ENCODE measurements at places on chromosomes 11 and 22.

DNA sequence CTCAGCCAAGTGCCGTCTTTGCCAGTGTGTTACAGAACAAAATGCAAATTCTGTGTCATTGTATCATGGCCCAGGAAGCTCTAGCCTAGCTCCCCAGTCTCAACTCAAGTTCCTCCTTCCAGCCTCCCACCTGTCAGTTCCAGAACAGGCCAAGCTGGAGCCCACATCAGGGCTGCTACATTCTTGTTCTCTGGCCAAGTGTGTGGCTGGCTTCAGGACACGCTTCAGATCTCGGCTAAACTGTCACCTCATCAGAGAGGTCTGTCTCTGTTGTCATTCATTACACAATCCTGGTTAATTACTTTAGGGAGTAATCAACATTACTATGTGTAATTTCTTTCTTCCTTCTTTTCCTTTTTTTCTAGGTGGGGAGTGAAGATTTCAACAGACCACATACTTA, 347.0 kb upstream of the SYN3 start:
- no peak for DNase-seq

DNA sequence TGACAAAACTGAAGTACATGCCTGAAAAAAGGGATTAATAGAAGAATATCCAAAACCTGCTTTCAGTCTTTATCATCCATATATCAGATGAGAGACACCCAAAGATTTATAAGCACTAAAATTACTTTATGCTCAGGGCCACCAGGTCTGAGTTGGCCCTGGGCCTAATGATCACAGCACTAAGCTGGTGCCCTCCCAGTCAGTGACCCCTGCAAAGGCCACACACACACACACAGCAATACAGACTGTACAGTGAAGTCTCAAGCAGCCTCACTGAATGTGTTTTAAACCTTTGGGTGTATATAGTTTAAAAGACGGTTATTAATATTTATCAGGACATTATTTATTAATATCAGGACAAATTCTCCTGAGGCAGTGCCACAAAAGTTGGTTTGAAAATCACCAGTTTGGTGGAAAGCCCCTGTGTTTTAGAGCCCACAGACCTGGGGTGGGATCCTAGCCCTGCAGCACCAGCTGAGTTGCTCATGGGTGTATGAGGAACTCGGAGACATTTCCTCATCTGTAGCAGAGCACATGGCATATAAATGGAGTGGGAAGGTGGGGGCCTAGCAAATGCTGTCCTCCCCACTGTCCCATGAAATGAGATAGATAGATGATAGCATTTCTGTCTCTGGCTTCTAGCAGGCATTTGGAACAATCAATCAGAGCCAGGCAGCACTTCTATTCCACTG, 48.4 kb upstream of the HORMAD2 start:
- DNase-seq, result no peak

DNA sequence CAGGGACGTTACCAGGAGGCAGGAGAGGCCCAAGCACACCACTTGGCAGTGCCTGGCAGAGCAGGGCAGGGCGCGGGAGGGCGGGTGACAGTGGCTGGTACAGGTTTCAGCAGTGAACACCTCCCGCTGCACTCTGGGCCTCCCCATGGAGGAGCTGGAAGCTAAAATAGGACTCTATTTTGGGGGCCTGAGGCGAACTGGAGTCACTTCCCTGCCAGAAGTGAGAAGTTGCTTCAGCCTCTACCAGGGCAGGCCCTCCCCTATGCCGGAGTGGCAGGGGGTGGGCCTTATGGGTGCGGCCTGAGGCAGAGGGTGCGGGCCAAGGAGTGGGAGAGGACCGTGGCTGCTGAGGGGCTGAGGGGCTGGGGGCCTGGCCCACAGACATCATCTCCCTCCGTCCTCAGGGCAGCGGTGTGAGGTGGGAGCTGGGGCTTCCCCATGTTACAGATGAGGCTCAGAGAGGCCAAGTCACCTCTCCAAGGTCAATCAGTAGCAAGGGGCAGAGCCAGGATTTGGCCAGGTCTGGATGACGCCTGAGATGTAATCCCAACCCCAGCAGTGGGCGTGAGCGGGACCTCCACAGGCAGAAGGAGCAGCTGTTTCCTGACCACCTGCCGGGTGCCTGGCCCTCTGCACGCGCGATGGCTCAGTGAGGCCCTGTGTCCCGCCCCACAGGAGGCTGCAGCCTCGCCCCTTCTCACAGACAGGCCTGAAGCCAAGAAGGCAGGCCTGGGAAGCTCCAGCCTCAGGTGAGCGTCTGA, 39.3 kb downstream of the KCNJ4 start:
- peak; percentile 37 for DNase-seq

DNA sequence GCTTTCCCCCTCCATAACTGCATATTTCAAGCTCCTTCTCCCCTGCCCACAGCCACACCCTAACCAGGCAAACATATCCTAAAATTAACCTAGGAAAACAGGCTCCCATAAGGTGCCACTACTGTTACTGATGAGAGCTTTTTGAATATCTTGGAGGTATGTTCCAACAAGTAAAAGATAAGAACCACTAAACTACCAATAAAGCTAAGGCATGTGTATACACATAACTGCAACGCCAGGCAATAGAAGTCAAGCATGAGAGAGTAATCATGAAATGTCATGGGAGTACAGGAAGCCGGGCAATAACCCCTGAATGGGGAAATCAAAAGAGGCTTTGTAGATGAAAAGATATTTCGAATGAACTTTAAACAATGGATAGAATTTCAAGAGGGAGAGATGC, 9.3 kb downstream of the MMP13 start:
- no peak for DNase-seq

DNA sequence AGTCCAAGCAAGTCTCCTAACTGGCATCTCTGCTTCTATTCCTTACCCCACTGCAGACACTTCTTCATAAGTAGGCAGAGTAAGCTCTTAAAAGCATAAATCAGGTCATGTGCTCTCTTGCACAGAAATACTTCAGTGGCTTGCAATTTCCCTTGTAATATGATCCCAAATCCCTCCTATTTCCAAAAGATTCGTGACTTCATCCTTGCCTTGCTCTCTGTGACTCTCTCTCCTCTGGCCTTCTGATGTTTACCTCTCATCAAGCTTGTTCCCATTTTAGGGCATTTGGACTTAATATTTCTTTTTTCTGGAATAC, 37.4 kb upstream of the NCR3LG1 start:
- no peak for DNase-seq

DNA sequence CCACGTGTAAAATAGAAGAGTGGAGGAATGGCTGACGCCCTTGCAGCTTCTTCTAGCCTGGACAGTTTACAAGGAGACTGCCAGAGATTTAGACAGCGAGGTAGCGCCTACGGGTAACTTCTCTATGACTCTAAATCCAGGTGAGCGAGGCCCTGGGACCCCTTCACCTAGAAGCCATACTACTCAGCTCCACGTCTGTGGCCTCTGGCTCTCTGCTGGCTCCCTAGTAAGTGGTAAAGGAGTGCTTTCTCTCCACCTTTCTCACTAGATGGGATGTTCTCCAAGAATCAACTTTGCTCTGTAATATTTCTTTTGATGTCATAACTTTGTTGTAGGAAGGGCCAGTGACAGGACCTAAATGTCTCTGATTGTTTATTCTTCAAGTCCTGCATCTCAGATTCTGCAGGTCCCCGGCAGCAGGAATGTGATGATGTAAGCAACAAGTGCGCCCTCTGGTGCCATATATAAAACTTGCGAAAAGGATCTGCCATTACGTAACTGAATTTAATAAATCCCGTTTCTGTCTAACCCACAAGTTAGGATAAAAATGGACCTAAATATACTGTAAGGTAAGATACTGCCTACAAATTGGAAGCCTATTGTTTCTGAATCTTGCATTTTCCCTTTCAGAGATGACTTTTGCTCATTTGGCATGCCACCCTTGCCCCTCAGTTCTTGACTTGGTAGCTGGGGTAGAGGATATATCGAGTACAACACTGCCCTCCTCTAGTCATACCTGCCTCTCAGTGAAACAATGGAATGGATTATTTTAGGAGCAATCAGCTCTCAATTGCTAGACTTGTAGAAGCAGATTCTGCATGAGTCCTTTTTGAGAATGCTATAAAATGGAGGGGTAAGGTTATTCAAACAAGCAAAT, 11.0 kb upstream of the PTPN5 start:
- DNase-seq, result peak; percentile 89

GRCh38 chr11:68763926-68764657, 12.8 kb upstream of the TESMIN start:
- DNase-seq, result no peak

DNA sequence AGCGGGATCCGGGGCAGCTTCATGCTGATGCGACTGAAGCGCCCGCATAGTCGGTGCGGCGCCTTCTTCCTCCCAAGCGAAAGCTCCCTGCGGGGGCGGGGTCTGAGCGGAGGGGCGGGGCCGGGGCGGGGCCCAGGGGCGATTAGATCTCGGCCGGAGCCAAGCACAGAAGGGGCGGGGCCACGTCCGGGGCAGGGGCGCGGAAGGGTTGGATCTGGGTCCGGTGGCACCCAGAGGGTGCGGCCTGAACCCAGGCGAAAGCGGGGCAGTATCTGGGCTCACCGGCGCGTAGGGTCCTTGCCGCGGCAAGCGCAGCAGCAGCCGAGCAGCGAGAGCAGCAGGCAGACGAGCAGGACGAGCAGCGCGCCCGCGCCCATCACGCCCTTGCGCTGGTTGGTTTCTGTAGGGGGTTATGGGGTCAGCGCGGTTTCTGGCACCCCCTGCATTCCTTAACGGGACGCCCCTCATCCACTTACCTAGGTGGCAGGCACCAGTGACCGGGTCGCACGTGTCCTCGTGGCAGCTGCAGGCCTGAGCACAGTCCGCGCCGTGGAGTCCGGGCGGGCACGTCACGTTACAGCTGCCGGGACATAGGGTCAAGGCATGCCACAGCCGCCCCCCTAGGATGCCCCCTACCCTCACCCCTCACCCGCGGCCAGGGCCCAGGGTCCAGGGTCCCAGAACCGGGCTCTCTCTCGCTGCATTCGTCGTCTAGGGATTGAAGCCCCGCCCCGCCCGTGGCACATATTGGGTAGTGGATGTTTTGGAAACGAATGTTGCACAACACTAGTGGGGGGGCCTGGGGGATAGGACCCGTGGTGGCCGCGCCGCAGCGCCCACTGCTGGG, 8.1 kb downstream of the SCARF2 start:
- DNase-seq, result peak; percentile 60

- no peak for DNase-seq
Observed at GRCh38 chr11:72573855-72574445, 100.3 kb downstream of the PDE2A start.

DNA sequence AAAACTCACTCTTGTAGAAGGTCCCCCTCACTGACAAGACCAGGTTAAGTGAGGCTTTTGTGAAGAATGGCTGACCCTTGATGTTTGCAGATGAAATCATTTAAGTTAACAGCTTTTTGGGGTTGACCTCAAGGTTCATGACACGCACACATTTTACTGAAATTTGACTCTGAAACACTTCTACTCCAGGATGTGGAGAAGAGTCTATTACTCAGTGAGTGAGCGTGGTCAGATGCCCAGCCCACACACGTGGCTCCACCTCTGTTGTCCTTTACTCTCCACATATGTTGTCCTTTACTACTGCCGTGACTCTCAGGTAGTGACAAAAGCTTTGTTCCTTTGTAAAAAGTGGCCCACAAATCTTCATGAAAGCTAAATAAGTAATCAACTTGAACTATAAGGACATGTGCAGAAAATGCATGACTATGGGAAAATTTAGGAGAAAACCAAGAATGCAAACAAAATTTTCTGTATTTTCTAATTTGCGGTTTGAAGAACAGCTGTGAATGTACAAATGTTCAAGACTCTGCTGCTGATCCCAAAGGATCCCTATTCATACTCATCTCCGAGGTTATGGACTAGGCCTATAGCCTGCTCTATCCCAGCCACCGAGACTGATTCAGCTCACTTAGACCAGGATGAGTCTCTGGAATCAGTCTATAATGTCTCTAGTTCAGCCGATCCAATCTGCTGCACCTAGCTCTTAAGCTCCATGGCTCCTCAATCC, 22.4 kb downstream of the XRRA1 start:
- no peak for DNase-seq

DNA sequence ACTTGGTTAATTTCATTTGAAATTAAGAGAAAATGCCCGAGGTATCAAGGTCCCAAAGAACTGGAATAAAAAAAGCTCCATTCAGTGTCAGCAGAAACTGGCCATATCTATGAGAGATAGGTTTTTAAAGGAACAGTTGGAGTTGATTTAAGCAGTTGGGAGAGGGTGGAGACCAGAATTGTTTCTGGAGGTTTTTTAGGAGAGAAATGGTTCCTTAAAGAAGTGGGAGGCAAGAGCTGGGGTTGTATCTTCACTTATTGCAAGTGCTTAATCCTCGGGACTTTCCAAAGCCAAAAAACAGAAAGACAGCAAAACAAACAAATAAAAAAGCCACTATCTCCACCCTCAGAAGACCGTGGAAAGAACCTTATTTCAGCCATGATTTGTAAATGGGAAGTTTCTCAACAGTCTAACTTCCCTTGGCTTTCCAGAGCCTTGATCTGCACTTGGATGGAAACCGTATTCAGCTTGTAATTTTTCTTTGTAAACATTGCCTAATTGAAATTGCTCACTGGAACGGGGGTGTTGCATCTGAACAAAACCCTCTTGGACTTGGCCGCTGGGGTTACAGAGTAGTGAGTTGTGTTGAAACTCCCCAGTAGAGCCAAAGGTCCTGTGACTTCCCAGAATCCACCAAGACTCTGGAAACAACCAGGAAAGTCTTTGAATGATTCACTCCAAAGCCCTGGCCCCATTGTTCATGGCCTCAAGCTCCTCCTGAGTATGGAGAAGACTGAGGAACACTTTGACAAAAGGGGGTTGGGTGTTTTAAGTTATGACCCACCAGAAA, 115.6 kb downstream of the SLC1A2 start:
- DNase-seq, result no peak

DNA sequence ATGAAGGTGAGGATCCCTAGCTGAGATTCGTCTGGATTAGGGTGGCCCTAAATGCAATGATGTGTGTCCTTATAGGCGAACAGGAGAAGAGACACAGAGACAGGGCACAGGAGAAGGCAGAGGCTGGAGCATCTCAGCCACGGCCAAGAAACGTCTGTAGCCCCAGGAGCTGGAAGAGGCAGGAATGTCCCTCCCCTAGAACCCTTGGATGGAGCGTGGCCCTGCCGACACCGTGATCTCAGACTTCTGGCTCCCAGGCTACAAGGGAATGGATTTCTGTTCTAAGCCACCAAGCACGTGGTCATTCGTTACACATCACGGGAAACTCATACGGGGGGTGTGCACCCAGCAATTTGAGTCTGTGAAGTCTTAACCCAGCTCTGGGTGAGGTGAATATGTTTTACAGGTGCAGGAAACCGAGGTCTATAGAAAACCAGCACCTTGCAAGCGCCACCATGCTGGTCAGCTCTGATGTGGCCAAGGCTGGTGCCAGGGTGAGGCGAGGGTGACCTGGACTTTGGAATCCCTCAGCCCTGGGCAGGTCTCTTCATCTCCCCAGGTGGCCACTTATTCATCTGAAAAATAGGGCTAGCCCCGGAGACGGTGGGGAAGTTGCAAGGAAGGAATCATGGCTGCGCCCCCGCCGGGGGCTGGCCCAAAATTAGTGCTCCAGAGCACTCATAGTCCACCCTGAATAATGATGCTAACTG, 89.5 kb upstream of the FGF3 start:
- no peak for DNase-seq

DNA sequence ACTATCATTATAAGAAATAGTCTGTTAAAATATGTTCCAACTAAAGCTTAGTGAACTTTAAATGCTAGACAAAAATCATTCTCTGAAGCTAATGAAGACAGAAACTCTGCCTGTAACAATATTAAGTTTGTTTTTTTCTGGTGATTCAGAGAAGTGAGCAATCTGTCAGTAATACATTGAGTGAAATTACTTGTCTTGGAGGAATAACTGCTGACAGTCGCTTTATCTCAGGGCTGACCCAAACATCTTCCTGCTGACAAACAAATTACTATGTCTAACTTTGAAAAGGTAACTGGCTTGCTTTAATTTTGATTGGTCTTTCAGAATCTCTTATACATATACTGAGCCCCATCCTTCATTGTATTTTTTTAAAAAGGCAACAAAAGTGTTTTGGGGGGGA, 264.5 kb downstream of the SOX6 start:
- no peak for DNase-seq
